Vagina (tissue), 2 donors: ENCODE measurements at places on chromosomes 1 and 21.

DNA sequence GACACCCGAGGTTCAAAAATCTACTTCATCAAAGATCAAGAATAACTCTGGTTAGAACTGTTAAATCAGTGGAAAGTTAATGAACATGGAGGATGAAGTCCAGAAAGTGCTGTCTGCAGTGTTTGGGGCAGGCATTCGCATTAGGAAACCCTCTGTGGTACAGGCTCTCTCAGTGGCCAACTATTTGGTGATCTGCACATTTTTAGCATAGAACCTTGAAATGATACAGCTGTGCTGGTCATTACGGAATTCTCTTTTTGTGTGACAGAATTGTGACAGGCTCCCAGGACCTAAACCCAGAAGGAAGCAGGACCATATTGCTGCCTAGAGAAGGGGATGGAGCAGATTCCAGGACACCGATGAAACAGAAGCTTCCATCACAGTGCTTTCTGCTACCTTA lies 89.0 kb downstream of the SLC45A1 start:
- no peak for DNase-seq

GRCh38 chr1:196774603-196775002 lies at the start of gene CFHR3:
Gene CFHR3, plus strand, starts transcription at chr1:196774840. Its CDS starts 47 bp downstream, at chr1:196774887.
- no peak for DNase-seq

- DNase-seq, result no peak
Observed at GRCh38 chr21:32548978-32549377, 36.3 kb downstream of the TCP10L start.

DNA sequence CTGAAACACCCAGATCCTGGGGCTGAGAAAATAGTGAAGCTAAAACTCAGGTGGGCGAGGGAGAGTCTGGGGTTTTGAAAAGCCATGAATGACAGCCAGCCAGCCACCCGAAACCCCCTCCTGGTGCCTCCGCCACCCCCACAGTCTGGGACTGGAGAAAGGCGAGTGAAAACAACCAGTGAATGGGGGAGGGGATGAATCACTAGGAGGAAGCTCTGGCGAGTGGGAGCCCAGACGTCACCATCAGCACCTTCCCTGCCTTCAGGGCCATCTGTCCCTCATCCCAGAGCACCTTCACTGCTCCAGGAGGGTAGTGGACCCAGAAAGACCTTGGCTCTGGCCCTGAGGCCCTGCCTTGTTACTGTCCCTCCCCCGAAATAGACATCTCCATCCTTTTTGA lies 9.2 kb downstream of the RORC start:
- no peak for DNase-seq

DNA sequence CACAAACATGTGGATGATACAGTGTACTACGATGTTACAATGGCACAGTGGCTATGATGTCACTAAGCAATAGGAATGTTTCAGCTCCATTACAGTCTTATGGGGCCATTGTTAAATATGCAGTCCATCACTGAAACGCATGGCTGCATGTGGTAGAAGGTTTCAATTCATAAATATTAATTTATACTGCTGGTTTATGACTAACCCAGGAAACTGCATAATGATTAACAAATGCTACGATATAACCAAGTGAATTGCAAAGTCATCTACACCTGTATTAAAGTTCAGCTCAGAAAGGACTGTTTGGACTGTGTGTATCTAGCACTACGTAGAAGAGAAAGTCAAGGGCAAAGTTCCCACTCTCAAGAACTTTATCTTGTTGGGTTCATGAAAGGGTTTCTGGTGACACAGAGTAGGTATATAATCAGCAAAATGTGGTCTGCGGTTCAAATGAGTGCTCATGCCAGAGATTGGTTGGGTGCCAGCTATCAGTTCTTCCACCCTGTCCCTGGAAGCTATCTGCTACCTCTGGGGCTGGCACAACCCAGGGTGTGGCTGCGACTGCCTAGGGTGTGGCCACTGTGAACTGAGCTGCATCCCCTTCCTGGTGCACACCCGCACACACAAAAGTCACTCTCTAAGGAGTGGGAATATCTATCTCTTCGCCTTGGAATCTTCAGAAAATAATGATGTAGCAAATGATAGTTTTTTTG lies 14.8 kb downstream of the MGST3 start:
- no peak for DNase-seq

GRCh38 chr1:89198491-89199072 lies at the start of gene GBP4:
Gene GBP4, minus strand, starts transcription at chr1:89198942. Its CDS starts 108 bp downstream, at chr1:89198834.
- no peak for DNase-seq
